ENCODE measurements at places on chromosomes 5 and 9. TPM values are rescaled to one million over a fixed set of nuclear protein-coding genes. Genes with fewer than 3 reads are reported as not detected.

SPATA31D4 gene
- not detected for total RNA-seq

DNA sequence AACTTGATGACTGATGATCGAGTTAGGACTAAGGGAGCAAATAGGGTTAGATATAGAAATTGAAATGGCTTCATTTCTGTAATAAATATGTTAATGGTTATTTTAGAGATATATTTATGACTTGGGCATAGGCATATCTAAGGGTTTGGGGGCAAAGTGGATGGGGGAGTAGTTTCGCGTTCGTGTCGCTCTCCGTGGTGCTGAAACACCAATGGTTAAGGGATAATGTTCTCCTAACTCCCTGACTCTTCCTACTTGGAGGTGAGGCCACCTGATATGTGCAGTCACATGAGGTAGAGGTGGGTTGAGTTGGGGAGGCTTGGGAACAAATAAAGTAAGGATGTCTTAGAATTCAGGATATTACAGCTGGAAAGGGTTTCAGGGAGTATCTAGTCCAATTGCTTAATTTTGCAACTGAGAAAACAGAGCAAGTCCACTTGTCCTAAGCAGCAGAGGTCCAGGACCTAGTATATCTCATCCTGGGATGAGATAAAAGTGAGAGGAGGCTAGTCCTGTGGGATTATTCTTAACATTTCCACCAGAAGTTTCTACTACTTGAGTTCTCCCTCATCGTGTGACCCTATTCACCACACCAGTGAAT, 44.0 kb upstream of the MAP1B start:
- no peak for DNase-seq

DNA sequence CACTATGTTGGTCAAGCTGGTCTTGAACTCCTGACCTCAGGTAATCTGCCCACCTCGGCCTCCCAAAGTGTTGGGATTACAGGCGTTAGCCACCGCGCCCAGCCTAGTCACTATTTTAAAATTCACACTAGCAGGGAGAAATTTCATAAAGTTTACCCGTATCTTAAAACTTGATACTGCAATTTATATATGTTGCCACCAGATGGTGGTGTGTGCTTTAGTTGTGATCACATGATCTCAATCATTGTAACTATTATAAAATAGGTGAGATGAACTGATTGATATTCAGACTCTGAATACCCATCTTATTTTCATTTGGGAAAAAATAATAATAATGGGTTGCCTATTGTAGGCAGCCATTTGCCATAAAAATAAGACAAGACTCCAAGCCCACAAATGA, 1330.4 kb upstream of the WWC1 start:
- DNase-seq: no peak

GPR150 gene
- total RNA-seq: 0.91 TPM

DNA sequence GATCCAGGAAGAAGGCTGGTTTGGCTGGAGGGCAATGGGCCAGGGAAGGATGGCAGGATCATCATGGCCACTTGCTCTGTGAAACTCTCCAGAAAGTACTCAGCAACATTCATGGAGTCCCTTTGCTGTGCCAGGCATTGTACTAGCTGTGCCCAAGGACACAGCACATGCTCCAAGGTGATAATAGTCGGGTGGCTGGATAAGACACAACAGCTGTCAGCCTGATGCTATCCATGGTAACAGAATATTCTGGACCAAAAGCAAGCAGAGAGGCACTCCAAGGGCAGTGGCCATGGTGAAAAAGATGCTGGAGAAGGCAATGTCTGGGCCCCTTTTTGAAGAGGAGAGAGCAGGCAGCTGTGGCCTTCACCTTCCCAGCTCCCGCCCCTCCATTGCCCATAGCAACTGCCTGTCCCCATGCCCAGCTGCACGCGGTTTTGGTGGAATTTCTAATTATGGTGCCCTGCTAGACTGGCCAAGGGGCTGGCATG, 113.8 kb upstream of the CPEB4 start:
- DNase-seq: no peak

DNA sequence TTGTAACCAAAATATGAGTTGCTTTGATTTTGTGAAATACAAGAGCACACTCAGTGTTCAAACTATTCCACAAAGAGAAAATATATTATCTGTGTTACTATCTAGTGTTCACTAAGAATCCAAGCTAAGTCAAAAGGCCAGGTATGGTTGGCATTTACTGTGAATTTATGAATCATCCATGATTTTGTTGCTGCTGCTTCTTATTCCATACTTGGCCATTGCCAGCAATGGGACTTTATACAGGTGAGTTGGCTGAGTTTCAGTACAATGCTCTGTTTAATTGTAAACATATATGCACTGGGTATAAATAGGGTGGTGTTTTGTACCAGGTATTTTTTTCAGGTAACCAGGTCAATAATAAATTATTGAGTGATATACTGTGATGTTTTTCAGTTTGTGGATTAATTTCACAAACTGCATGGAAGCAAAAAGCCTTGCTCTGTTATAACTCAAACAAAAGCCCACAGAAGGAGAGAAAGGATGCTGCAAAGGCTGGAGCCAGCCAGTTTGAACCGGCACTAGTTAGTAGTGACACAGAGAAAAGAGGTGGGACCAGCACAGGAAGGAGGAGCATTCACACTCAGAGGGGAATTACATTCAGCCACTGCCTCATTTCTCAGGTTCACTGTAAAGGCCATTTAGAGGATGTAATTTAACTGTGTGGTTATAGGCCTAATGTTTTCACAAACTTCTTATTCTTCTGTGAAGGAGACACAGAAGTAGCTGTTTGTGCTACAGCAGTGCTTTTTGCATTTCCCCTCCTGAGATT, 381.8 kb downstream of the ADGRV1 start:
- peak; percentile 54 for DNase-seq

GRCh38 chr9:121326130-121326838, 43.8 kb downstream of the STOM start:
- no peak for DNase-seq

DNA sequence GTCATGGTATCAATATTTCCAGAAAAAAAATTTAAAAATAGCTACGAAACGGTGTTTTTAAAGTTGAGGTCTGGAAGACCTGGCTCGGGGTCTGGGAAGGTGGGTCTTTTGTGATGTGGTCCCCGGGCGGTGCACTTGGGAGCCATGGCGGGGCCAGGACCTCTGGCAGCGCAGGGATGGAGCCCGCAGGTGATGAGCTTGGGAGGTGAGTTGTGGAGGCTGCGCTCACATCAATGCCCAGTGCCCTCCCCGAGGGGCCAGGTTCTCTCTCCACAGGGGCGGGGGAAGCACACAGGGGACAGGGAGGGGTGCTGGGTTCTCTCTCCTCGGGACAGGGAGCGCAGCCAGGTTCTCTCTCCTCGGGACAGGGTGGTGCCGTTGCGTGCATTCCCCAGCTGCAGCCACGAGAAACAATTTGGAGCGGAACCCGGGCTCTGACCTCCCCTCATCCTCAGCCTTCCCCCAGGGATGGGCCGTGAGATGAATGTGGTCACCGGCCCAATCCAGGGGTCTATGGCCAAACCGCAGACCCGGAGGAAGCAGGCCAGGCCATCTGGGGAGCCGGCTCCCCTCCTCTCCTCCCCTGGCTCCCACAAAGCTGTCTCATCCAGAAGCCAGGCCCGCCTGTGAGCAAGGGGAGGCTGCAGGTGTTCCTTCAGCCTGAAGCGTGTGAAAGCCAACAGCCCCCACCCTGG, 25.8 kb downstream of the DBH start:
- no peak for DNase-seq

DNA sequence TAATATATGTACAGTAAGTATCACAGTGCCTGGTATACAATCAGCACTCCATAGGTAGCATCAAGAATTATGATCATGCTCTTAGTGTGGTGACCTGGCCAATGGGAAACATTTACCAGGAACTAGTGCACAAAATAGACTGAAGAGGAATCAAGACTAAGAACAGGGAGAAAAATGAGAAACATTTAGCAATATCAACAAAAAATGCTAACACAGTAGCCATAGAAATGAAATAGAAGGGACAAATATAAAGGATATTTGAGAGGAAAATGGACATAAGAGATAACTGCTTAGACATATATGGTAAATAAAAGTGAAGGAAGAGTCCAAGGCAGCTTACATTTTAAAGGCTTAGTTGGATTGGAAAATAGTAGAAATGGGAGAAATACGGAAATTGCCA, 16.5 kb upstream of the SPATA9 start:
- no peak for DNase-seq

GRXCR2 gene
- not detected for total RNA-seq

GRCh38 chr5:90161414-90161813, 248.1 kb downstream of the CETN3 start:
- no peak for DNase-seq

DNA sequence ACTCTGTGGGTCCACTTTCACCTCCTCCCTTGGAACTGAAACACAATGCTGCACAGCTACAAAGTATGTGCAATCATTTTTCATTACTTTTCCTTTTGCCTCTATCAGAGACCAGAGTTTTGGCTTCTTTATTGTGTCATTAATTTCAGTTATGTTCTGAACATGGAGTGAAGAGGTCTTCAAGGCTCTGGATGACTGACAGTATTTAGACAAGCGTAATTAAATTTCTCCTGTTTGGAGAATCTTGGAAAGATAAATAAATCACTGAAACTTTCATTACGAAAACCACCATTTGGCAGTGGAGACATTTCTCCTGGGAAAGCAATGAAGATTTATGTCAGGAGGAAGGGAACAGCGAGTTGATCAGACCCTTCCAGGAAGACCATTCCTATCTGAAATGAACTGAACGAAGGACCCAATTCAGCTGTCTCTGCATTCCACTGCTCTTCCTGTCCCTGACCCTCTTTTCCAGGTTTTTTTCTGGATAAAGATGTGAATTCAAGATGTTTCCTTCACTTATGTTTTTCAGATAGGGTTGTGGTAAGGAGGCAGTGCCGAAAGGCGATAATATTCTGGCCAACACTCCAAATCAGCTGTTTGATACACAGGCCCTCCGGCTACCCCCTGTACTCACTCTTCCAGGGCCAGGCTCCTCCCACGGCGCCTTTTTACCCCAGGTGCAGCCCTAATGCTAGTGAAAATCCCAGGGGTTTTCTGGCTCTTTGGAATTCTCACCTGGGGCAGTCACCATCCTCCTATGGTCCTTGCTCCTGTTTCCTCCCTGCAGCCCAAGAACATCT, 77.2 kb upstream of the OSMR start:
- DNase-seq: no peak

All from naive thymus-derived CD8-positive, alpha-beta T cell (primary cell).